Substantia nigra (tissue), 51 donors: ENCODE measurements at places on chromosomes 11 and 22.

- DNase-seq = no peak
Measured at GRCh38 chr11:130088919-130089673, 19.4 kb downstream of the APLP2 start.

GRCh38 chr22:49040111-49040510, 787.6 kb downstream of the BRD1 start:
- DNase-seq = no peak

GRCh38 chr11:20934516-20934915, 265.1 kb downstream of the NELL1 start:
- no peak for DNase-seq

DNA sequence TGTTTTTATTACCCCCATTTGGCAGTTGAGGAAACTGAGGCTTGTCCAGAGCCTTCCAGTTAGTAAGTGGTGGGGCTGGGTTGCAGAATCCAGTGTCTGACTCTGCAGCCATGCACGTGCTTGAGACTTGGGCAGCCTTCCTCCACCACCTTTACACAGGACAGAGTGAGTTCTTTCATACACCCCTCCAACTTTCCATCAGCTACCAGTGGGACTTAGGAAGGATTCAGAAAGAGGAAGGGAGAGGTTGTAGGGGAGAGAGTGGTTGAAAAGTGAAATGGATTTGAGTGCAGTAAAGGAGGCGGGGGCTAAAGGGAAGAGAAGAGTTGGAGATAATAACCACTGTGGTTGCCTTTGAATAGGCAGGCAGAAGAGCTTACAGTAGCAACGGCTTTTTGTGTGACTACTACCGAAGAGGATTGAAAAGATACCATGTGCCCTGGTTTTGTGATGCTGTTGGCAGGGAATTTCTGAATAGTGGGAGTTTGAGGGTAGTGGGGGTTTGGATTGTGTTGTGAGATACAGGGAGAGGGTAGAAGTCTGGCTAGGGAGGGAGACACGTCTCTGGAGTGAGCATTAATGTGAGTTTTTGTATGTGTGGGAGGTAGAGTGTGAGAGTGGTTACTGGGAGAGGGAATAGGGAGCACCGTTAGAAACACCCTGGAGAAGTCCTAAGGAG, 1.7 kb downstream of the UVRAG start:
- no peak for DNase-seq

DNA sequence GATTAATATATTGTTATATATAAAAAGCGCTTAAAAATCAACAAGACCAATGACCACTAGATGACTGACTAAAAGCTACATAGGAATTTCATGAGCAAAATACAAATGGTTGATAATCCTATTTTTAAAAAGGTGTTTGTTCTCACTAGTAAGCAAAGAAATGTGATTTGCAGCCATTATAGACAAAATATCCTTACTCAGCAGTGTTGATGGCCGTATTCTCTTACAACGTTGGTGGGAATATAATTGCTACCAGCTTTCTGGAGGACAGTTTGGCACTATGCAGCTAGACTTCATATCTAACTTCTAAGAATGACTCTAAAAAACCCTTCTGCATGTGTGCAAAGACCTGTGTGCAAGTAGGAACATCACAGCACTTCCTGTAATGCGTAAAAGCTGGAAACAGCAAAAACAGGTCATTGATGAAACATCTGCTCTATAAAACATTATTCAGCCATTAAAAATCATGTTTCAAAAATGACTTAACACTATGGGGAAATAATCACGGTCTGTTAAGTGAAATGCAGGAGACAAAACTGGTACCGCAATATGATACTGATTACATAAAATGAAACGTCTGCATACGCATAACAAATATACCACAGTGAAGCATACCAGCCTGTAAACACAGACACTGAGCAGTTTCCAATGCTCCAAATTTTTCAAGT, 70.1 kb upstream of the LINC01488 start:
- no peak for DNase-seq

GRCh38 chr11:32847511-32847910, 17.8 kb downstream of the PRRG4 start:
- no peak for DNase-seq

DNA sequence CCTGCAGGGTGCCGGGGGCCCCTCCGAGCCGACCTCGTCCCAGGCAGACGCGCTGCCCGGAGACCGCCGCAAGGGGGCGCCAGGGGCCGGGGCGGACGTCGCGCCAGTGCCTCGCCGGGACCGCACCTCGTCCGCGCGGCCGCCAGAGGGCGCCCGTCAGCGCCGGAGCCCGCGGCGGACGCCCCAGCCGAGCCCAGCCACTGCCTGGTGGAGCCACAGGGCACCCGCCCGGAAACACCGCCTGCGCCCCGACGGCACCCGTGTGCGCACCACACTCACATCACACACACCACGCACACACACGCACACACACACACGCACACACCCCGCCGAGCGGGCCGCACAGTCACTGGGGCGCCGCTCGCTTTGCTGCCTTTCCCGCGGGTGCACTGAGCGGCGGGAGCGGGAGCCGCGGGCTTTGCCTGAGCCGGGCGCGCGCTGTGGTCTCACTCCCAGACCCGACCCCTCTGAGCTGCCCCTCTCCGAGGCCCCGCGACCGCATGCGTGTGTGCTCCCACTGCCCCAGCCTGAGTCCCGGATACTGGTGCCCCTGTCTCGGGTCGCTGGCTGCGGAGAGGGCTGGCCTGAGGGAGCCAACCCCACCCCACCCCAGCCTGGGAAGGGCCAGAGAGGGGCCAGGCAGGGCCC, 449.3 kb downstream of the OPCML start:
- DNase-seq = peak; percentile 73

- no peak for DNase-seq
Measured at GRCh38 chr11:133163463-133164419, 368.6 kb downstream of the OPCML start.

DNA sequence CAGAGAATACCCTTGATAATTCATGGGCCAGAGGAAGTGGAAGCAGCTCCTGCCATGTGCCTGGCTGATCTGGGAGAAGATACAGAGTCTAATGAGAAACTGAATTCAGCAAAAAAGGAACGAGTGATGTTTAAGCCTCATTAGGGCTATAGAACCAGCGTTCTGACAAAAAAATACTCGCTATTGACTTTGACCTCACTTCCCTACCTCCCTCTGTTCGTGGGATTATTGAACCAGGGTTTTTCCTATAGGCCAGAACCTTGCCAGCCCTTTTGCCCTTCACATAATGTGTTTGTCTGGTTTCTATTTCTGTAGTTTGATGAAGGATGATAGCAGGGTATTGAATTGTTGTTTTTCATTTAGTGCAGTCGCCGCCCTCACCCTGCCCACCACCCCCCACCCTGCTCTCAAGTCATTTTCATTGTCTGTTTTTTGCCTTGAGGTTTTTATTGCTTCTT, 7.6 kb upstream of the RBFOX2 start:
- no peak for DNase-seq

DNA sequence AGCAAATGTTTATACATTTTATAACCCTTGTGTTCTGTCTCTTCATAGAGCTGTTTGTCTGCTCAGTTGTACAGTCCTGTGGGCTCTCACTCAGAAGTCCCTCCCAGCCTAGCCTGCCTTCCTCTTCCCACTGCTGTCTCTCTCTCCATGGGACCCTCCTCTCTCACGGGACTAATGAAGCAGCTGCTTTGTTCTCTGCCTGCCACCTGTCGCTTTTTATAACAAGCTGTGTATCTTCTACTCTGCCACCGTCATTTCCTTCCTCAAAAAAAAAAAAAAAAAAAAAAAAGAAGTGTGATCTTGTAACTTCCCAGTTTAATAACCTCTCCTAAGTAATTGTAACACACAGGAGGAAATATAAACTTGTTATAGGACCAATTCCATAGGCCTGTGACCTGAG, 92.2 kb upstream of the ALKBH3 start:
- no peak for DNase-seq

GRCh38 chr22:26474682-26475081, 8.9 kb downstream of the HPS4 start:
- no peak for DNase-seq

- DNase-seq = no peak
Measured at GRCh38 chr11:11532574-11532973, 89.2 kb downstream of the GALNT18 start.

DNA sequence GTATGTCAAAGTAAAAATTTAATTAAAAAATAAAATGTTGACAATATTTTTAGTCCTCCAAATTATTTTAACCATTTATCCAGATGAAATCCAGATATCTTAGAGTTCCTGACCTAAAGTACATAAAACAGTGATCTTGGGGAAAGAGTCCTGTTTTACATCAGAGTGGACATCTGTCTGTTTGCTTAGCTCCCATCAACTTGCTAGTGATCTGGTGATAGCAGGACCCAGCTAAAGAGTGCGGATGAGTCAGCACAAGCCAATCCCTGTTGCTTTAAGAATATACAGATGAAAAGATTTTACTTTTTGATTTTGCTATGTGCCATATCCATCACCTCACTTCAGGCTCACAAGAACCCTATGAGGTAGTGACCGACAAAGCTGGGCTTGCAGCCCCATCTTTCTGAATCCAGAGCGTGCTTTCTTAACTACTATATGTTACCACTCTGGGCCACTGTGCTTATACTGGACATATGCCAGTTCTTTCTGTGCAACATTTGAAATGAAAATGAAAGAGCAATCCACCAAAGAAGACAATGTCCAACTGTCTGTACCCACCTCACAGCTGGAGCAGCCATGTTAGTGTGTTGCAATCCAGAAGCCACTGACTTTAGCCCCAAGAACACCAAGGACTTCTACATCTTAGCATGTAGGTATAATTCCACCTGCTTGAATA, 167.6 kb upstream of the SESN3 start:
- DNase-seq = no peak

GRCh38 chr11:5929571-5930368, 12.3 kb upstream of the OR56A3 start:
- no peak for DNase-seq

DNA sequence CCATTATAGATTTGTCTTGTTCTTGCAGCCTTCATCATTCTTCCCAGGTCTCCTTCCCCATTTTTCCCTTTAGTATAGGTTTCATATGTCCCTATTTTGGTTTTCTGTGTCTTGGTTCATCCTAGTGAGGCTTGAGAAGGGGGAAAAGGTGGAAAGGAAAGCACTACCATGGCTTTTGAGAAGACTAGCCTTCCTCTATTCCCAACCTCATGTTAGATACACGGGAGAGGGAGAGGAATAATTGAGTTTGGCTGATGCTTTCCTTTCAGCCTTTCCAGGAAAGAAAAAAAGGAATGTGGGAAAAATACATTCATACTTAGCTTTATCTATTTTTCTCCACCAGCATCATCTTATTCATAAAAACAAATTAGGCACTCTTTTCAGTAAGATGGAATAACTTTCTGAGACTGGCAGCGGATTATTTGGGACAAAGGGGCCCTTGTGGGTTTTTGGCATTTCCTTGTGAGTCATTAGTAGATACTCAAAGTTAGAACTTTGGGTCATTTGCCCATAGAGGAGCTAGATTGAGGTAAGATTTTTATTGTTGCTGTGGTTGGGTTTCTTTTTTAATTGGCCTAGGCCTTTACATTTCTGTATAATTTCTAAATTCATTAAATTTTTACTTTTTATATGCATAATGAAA, 23.8 kb downstream of the CAPRIN1 start:
- DNase-seq = no peak

DNA sequence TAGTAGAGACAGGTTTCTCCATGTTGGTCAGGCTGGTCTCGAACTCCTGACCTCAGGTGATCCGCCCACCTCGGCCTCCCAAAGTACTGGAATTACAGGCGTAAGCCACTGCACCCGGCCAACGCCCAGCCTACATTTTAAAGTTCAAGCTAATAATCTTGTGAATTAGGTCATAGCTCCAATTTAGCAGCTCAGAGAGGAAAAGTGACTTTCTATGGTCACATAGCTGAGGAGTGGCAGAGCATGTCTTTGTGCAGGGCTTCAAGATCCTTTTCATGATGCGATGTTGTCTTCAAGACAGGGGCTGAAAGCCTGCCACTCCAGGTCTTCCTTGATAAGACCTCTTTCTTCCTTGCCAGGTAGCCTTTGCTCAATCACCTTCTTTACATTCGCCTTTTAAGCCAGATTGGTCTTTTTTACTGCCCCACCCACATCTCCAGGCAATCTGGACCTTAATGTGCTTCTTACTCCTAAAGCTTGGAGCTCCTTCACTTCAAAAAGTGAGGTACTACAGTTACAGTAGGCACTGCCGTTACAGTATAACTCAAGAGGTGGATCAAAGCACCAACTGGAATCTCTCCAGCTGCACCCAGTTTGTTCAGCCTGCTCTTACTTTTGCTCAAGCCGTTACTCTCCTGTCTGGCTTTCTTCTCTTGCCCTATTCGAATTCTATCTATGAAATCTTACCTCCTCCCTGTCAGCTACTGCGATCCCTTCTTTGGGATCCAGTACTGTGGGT, 18.2 kb downstream of the YWHAH start:
- no peak for DNase-seq
